Karpas-422 (cell line): ENCODE measurements at places on chromosomes 16 and 17. TPM values are rescaled to one million over a fixed set of nuclear protein-coding genes. Genes with fewer than 3 reads are reported as not detected.

DNA sequence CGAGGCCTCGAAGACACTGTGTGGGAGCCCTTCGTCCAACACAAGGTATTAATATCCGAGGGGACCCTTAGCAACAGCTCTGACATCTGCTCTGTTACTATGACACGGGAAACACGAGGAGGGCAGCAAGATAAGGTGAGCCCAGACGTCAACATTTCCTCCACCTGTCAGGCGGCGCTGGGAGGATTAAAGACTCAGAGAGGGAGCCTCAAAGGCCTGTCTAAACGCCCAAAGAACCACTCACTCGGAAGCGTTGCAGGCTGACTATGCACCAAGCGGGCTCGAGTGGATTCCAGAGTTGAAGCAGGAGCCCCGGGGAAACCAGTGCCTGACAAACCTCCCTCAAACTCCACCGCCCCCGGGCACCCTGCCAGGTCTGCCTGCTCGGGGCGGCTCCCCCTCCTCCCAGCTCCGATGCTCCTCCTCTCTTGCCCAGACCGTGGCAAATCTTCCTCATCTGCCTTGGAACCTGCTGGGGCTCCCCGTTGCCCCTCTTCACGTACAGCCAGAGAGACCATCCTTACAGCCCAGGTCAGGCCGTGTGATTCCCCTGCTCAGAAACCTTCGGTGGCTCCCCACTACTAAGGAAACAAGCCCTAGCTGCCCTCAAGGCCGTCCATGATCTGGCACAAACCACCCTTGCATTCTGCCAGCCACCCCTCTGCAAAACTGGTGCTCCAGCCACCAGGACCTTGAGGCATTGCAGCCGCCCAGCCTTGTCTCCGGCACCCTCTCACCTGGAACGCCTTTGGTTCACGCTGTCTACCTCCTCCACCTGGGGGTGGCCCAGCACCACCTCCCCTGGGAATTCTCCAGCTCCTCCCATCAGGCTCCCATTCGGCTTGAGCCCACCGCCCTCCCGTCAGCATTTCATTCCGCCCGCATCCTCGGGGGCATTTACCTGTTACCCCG lies 16.2 kb downstream of the RPH3AL start:
- peaks cover 11% of the 10 kb centered on the region for H3K4me1 ChIP-seq
- H3K4me3 ChIP-seq: no peak overlapping the region
- H3K36me3 ChIP-seq: no peaks in the 10 kb centered on the region
- H3K27ac ChIP-seq: no peak overlapping the region
- no peaks in the 10 kb centered on the region for H3K27me3 ChIP-seq
- DNase-seq: peak; percentile 32

The C17orf50 gene
- not detected in 2 replicates for total RNA-seq

DNA sequence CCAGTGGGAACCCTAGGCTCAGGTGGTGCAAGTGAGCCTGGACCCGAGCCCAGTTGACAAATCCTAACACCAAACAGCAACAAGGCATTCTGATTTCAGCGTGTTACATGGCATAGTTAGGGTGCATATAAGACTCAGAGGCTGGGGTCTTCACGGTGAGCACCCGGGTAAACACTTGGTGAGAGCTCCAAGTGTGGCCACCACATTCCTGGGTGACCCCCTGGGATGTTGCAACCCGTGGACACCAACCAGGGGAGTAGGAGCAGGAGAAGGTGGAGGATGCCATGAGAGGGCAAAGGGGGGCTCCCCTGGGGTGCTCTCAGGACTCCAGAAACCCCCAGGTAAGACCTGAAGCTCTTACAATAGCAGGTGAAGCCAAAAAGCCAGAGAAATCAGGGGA lies 69.9 kb upstream of the CDH5 start:
- no peaks in the 10 kb centered on the region for H3K36me3 ChIP-seq
- no peak for DNase-seq
- no peak overlapping the region for H3K4me3 ChIP-seq
- H3K27ac ChIP-seq: no peak overlapping the region
- H3K4me1 ChIP-seq: no peaks in the 10 kb centered on the region
- H3K27me3 ChIP-seq: no peaks in the 10 kb centered on the region

The CX3CL1 gene
- not detected in 2 replicates for total RNA-seq

DNA sequence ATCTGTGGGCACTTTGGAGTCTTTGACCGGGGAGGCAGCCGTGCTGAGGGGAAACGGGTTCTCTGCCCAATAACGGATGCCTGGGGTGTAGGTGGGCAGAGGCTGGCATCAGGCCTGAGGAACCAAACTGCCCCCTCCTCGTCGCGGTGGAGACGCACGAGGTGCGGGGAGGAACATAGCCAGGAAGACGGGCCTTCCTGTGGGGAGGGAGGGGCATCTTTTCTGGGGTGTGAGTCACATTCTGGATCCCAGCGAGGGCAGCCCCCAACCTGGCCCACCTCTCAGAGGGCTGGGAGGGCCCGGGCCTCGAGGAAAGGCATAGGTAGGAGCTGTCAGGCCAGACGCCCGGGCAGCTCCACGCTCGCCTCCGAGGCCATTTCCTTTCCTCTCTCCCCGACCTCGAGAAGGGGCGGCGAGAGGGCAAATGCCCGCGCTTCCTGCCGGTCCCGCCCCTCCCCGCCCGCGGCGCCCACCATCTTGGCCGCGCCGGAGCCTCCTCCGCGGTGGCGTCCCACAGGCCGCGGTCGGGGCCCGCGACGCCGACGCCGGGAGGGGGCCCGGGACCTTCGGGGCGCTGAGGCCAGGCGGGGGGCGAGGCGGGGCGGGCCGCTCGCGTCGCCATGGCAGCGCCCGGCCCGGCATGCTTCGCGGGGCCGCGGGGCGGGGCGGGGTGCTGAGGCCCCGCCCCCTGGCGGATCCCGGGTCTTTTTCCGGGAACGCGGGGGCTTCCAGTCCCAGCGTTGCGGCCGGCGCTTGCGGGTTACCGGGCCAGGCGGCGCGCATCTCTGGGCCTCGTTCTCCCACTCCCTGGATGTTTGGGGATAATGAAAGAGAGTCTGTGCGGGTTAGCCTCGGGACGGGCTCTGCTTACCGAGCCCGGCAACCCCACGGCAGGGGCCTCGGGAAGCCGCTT lies 13.2 kb downstream of the RAI1 start:
- DNase-seq: peak; percentile 81
- peak overlapping the region; percentile 93 for H3K4me3 ChIP-seq
- no peaks in the 10 kb centered on the region for H3K36me3 ChIP-seq
- no peaks in the 10 kb centered on the region for H3K27me3 ChIP-seq

DNA sequence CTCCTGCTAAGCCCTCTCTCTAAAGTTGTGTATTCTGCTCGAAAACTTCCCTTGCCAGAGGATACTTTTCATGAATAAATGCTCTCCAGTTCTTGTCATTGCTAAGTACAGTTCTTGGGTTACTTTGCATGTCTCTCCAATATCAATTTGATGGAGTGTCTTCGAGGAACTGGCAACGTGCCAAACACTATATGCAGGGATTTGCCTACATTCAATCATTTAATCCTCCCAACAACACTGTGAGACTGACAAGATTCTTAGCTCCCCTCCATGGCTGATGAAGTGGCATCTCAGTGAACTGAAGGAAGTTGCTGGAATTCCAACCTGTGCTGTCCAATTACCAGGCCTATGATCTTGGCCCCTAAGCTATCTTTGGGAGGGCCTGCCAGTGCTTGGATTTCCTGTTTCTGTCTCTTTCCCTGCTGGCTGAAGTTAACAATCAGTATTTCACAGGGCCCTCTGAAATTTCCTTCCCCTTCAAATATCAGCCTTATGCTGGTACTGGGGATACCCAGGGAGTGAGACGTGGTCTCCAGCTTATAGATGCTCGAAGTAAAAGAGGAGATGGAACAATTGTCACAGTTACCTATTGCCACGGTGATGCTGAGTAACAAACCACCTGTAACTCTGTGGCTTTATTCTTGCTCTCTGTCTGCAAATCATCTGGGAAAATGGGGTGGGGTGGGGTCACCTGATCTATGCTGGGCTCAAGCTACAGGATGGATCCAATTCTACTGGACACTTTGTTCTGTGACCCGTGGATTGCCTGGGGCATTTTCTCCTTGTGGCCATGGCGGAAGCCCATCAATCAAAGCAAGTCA lies 19.4 kb upstream of the CRISPLD2 start:
- no peak overlapping the region for H3K4me3 ChIP-seq
- no peaks in the 10 kb centered on the region for H3K4me1 ChIP-seq
- H3K36me3 ChIP-seq: no peaks in the 10 kb centered on the region
- no peak overlapping the region for H3K27ac ChIP-seq
- no peaks in the 10 kb centered on the region for H3K27me3 ChIP-seq

DNA sequence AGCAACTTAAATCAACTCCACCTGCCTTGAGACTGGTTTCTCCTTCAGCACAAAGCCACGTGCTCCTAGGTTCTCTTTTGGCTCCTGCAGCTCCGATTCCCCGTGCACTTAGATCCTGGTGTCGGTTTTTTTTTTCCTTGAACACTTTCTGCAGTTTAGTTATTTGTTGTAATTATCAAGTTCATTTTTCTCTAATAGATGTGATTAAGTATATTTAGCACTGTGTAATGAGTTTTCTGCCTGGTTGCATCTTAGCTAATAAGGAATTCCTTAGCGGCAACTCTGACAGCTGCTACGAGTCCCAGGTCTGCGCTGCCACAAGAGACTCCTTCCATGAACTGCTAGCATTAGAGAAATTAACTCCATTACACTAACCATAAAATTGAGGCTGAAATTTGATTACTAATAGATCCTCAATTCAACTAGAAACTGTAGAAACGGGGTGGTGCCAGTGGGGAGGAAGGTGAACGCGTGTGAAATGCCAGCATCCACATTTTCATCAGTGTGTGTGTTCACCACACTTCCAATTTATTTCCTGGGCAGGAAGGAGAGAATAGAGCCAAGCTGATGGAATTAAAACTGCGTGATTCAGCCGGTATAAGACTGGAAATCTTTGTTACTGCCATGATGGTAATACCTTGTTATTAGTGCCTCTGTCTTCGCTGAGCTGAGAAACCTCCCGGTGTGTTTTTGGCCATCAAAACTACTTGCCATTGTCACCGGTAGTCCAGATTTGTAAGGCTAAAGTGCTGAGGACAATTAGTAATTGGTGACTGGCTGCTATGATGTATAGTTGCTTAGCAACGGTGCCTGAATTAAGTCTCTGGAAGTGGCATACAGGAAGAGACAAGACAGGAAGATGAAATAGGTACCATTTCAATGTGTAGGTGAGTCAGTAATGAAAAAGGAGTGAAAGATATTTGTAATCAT lies 232.4 kb downstream of the IRX3 start:
- H3K36me3 ChIP-seq: no peaks in the 10 kb centered on the region
- H3K4me1 ChIP-seq: no peaks in the 10 kb centered on the region
- no peaks in the 10 kb centered on the region for H3K27me3 ChIP-seq
- DNase-seq: no peak
- no peak overlapping the region for H3K4me3 ChIP-seq
- H3K27ac ChIP-seq: no peak overlapping the region

GRCh38 chr16:58494981-58495520 lies 4.9 kb upstream of the NDRG4 start:
- H3K4me1 ChIP-seq: peaks cover 30% of the 10 kb centered on the region
- H3K4me3 ChIP-seq: no peak overlapping the region
- H3K36me3 ChIP-seq: no peaks in the 10 kb centered on the region
- DNase-seq: peak; percentile 85
- H3K27ac ChIP-seq: no peak overlapping the region
- H3K27me3 ChIP-seq: no peaks in the 10 kb centered on the region

The MYL4 gene
- total RNA-seq: 3.7 and 6.0 TPM in 2 replicates

The TSPOAP1 gene
- 7.8 and 14.0 TPM in 2 replicates for total RNA-seq

- H3K27ac ChIP-seq: no peak overlapping the region
Measured at GRCh38 chr16:75287708-75288107, 36.3 kb upstream of the BCAR1 start.

- H3K36me3 ChIP-seq: no peaks in the 10 kb centered on the region
- H3K4me1 ChIP-seq: no peaks in the 10 kb centered on the region
- no peak overlapping the region for H3K4me3 ChIP-seq
- DNase-seq: no peak
- no peak overlapping the region for H3K27ac ChIP-seq
- no peaks in the 10 kb centered on the region for H3K27me3 ChIP-seq
Measured at GRCh38 chr17:33012522-33013033, 20.9 kb downstream of the SPACA3 start.

DNA sequence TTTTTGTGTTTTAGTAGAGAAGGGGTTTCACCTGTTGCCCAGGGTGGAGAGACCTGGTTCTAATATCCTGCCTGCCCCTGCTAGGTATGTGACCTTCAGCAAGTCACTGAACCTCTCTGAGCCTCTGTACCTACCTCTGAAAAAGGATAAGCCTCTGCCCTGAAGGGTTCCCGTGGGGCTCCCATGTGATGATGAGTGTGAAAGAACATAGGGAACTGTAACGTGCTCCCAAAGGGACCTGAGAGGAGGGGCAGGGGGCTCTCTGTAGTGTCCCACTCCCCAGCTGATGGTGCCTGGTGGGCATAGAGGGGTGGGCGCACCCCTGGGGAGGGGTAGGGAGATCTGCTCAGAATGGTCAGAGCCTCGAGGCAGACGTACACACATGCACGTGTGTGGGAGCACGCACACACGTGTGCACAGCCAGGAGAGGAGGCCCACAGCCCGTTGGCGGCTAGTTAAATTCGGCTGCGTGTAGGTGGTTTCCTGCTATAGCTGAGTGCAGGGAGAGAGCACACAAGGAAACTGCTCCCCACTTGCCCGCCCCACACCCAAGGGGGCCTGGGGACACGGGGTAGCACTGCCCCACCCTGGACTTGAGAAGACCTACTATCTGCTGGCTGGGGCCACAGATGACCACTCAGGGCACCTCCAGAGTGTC lies 6.7 kb downstream of the KCNH4 start:
- H3K27ac ChIP-seq: no peak overlapping the region
- H3K36me3 ChIP-seq: no peaks in the 10 kb centered on the region
- no peaks in the 10 kb centered on the region for H3K27me3 ChIP-seq
- H3K4me3 ChIP-seq: no peak overlapping the region

The PPP1R27 gene
- 0.25 TPM in 1 of 2 replicates, not detected in the other for total RNA-seq

The RPRML gene
- not detected in 2 replicates for total RNA-seq

The NPIPB4 gene
- total RNA-seq: 51.0 and 52.5 TPM in 2 replicates

- H3K36me3 ChIP-seq: no peaks in the 10 kb centered on the region
- DNase-seq: no peak
- H3K27ac ChIP-seq: no peak overlapping the region
- no peak overlapping the region for H3K4me3 ChIP-seq
- H3K27me3 ChIP-seq: no peaks in the 10 kb centered on the region
Measured at GRCh38 chr17:30915833-30916611, 5.7 kb upstream of the ADAP2 start.

- no peak overlapping the region for H3K4me3 ChIP-seq
- no peaks in the 10 kb centered on the region for H3K36me3 ChIP-seq
- H3K27me3 ChIP-seq: no peaks in the 10 kb centered on the region
- H3K27ac ChIP-seq: peak overlapping the region; percentile 85; the same call in 1 of the 2 replicates
- no peak for DNase-seq
Measured at GRCh38 chr17:47280072-47280811, 26.6 kb downstream of the ITGB3 start.

The RANGRF gene
- total RNA-seq: 25.5 and 41.3 TPM in 2 replicates
